Progenitor cell of endocrine pancreas (in vitro differentiated cells): ENCODE measurements at places on chromosomes 7 and 10. TPM values are rescaled to one million over a fixed set of nuclear protein-coding genes. Genes with fewer than 3 reads are reported as not detected.

DNA sequence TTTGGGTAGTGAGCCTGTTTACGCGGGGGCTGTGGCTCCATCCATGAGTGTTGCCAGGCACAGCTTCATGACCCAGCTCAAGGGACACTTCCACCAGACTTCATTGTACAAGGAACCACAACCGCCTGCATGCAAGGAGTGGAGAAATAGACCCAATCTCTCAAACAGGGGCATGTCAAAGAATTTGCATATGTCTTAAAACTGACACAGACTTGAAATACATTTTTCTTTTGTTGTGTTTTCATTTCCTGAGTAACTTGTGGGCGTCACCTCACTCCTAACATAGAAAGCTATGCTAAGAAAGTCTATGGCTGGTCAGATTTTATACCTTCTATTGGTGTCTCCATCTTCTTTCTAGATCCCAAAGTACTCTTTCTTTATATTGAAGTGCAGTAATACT lies 266.2 kb upstream of the RNF32 start:
- DNase-seq = no peak

- no peak for DNase-seq
These were observed 31.5 kb downstream of the BTAF1 start for GRCh38 chr10:91955114-91955513.

DNA sequence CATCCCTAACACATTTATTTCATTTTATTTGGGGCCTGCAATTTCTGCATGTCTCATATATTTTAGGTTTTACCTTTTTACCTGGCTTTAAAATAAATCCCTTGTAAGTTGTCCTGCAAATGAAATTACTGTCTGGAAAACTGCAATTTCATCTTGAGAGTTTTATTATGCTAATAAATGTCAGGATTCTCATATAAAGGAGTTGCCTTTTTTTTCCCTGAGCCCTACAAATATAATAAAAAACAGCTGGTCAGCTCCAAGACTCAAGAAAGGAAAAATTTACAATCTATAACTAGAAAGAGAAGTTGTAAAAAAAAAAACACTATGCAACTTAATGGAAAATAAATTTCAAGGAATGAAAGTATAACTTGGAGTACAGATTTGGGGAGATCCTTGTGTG lies 108.7 kb downstream of the SH2D4B start:
- DNase-seq = no peak

- no peak for DNase-seq
These were observed 31.8 kb downstream of the GET4 start for GRCh38 chr7:908159-908581.

DNA sequence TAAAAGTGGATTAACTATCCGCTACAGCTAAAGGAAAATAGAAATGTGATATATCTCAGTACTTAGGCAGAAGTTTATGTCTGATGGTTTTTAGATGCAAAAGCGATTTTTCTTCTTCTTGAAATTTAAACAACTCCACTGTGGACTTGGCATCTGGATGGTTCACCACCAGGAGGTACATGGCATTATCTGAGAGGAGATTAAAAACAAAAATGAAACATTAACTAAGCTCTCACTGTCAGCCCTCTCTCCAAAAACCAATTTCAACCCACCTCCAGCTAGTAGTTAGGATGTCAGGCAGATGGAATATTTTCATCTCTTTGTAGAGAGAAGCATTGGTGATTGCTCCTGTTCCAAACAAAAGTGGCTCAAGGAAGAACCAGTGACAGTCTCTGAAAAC lies 12.9 kb downstream of the PON1 start:
- no peak for DNase-seq

DNA sequence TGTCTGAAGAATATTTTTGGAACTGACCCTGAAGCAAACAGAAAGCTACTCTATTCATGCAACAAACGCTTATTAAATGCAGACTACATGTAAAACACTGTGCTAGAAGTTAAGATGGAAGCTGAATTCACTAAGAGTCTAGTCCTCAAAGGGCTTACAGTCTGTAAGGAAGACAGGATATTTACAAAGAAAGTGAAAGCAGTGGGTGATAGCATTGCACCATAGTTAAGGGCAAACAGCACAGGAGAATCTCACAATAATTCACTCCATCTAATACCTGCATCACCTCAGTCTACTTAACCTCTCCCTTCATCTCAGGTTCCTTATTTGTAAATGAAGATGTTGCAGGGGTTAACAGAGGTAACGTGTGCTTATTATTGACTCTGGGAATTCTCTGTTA lies 360.0 kb upstream of the AOAH start:
- no peak for DNase-seq

- no peak for DNase-seq
These were observed 23.9 kb downstream of the STEAP1 start for GRCh38 chr7:90178166-90178565.

DNA sequence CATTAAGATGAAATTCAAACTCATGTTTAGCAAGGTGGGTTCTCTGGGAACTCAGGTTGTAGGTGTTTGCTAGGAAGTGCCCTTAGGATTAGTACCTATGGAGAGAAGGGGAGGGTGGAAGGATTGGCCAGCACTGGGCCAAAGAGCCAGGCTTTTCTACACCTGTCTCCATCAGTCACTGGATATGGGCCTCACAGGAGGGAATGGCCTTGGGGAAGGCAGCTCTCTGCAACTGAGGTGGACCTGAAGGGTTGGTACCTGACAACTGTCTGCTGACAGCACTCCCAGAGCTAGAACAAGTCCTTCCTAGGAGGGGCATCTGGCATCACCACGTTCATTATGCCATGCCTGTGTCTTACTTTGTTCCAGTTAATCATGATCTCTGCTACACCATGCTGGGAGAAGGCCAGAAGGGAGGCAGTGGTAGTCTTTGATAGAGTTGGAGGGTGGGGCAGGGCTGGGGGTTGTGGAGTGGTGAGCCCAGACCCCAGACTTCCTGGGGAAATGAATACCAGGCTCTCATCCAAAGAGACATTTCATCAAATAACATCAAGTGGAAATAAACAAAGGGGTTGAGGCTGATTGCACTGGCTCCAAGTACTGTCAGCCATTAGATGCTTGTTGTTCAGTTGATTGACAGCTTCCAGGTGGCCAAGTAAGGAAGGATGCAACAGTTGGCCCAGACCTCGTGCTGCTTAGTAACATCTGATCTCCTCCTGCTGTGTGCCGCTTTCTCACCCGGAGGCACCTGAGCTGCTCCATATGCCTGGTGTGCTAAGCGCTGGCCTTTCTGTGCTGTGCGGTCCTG lies 70.6 kb upstream of the PIK3CG start:
- no peak for DNase-seq

DNA sequence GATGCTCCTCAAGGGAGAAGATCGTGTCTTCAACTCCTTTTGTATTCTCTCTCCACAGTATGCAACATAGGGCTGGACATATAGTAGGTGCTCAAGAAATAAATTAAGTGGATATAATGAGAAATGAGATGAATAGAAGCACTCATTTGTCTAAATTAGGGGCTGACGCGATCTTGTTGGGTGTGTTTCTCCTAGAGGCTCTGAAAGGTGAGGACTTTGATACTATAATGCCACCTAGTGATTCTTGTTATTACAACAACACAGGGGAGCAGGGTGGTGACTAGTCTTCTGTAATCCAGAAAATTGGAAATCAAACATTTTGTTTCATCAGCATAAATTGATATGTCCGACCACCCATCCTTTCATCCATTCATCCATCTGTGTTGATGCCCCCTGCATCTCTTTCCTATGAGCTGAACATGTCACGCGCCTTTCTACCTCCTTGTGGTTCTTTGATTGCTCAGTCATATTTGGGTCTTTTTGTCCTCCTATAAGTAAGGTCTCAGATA lies 3.5 kb upstream of the CFAP58 start:
- DNase-seq = no peak

- DNase-seq = no peak
These were observed at the start of gene ASB10 for GRCh38 chr7:151186640-151187408. ASB10 (minus strand) TSS chr7:151187250; CDS start chr7:151187130, 120 bp downstream.

DNA sequence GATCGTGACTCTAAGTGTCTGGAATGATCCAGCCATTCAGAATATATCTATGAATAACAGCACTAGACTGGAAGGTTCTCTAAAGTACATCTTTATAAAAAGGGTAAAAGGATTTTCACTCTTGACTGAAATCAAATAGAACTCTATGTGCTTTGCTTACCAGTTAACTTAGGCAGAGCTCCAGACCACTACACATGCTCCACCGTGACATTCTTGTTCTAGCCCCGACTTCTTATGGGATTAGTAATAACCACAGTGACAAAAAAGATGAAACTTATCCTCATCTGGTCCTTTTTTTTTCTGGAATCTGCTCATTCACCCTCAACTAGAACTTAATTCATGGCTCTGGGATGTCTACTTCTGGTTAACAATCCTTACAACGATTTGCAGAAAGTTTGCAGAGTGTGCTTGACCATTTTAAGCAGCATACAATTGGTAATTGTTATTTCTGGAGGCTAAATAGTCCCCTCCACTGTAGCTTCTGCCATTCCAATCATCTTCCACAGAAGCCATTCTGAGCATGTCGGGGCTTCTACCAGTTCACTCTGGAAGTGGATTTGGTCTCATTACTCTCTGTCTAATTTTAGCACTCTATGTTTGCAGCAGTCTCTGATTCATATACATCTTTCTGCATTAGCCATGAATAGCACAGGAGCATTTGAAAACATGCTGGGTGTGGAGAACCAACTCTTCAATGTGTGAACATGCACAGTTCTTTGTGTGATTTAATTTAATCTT lies 163.7 kb upstream of the CDC14C start:
- no peak for DNase-seq

- no peak for DNase-seq
These were observed 22.0 kb upstream of the OCM2 start for GRCh38 chr7:98011996-98012395.

DNA sequence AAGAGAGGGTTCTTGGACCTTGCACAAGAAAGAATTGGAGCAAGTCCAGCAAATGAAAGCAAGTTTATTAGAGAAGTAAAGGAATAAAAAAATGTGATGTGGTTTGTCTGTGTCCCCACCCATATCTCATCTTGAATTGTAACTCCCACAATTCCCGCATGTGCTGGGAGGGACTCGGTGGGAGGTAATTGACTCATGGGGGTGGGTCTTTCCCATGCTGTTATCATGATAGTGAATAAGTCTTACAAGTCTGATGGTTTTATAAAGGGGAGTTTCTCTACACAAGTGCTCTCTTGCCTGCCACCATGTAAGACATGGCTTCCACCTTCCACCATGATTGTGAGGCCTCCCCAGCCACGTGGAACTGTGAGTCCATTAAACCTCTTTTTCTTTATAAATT lies 39.2 kb upstream of the FZD9 start:
- DNase-seq = no peak

GRCh38 chr10:72564596-72564995 lies 61.3 kb downstream of the MICU1 start:
- DNase-seq = no peak

- DNase-seq = no peak
These were observed 417.9 kb downstream of the IPMK start for GRCh38 chr10:57849691-57850357.

GRCh38 chr7:149595541-149595940 lies 97.9 kb upstream of the ZNF746 start:
- DNase-seq = no peak

DNA sequence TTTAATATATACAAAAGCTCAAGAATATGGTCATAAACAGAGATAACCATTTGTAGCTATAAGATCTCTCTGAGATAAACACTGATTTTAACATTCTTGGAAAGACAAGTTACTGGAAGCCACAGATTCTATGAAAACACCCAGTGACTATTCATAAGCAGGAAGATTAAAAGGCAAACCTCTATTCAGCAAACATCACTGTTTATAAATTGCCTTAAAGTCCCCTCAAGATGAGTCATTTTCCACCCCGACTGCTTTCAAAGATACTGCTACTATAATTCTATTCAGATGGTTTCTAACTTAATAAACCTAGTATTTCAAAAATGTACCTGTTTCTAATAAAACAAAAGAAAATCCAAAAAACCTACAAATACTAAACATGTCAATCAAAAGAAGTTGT lies 21.0 kb downstream of the TM9SF3 start:
- no peak for DNase-seq

- peak; percentile 15 for DNase-seq
These were observed 184.1 kb downstream of the ELFN1 start for GRCh38 chr7:1853986-1854865.

GRCh38 chr7:18610331-18610948 lies 114.9 kb downstream of the HDAC9 start:
- peak; percentile 10 for DNase-seq

GRCh38 chr7:124597509-124597908 lies 168.1 kb downstream of the GPR37 start:
- DNase-seq = no peak

DNA sequence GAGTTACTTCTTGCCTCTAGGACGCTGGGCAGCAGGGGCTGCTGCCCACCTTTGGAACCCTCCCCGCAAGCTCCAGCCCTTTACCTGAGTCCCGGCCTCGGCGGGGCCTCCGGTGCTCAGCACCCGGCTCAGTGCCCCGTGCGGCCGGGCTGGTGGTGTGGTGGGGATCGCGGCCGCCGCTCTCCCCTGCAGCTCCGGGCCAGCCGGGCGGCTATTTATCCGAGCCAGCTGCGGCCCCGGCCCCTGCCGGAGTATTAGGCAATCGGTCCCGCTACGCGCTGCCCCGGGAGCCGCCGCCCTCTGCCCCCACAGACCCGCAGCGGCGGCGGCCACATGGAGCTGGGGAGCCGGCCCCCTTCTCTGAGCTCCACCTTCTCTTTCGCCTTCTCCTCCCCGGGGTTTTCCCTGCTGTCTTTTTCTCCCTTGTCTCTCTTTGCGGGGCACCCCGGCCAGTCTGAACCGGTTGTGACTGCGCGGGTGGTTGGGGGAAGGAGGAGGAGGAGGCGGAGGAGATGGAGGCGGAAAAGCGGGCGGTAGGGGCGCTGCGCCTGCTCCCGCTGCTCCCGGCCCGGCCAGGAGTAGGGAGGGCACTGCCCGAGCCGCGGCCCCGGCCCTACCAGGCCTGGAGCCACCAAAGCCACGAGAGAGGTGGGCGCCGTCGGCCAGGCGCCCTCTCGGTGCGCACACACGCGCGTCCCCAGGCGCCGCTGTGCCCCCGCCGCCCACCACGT lies at the start of gene SLC16A9:
SLC16A9 (minus strand) TSS at position 456 of the 731 bp plus-strand sequence. CDS start 25,559 bp downstream, outside the sequence.
- peak; percentile 67 for DNase-seq

Gene PDSS1
- total RNA-seq = 13.4 and 14.4 TPM in 2 replicates

Gene PPIA
- 1,323 and 1,353 TPM in 2 replicates for total RNA-seq

Gene SERPINE1
- 0.11 and 0.14 TPM in 2 replicates for total RNA-seq

Gene KCNK18
- not detected in 2 replicates for total RNA-seq

Gene EGR2
- 0.71 and 1.1 TPM in 2 replicates for total RNA-seq

Gene RHOBTB1
- total RNA-seq = 21.7 and 23.8 TPM in 2 replicates

Gene CTNNA3
- total RNA-seq = 1.7 and 3.4 TPM in 2 replicates

Gene SRI
- 126 and 128 TPM in 2 replicates for total RNA-seq

Gene CFAP58
- total RNA-seq = 0.24 and 0.29 TPM in 2 replicates

Gene PLAU
- 0.38 and 0.93 TPM in 2 replicates for total RNA-seq

Gene PDE1C
- 1.0 and 1.7 TPM in 2 replicates for total RNA-seq

Gene FBXL15
- total RNA-seq = 14.0 and 14.9 TPM in 2 replicates

Gene VAX1
- not detected in 2 replicates for total RNA-seq

Gene FAM25A
- not detected in 2 replicates for total RNA-seq
